ENCODE measurements at places on chromosomes 6 and 20.

DNA sequence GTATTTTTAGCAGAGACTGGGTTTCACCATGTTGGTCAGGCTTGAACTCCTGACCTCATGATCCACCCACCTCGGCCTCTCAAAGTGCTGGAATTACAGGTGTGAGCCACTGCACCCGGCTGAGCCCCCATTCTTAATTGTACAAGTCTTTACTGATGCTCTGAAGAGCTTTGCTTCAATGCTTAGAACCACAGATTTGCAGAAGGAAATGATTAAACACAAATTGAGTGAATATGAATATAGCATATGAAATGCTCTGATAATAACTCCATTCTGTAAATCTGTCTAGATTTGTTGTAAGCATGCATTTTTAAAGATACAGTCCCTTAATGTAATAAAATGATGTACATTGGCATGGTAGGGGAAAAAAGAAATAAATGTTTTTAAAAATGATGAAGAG, 4.3 kb upstream of the MCM3 start:
- no peak for DNase-seq

- no peak for DNase-seq
Measured at GRCh38 chr6:88512951-88513350, 346.8 kb upstream of the CNR1 start.

DNA sequence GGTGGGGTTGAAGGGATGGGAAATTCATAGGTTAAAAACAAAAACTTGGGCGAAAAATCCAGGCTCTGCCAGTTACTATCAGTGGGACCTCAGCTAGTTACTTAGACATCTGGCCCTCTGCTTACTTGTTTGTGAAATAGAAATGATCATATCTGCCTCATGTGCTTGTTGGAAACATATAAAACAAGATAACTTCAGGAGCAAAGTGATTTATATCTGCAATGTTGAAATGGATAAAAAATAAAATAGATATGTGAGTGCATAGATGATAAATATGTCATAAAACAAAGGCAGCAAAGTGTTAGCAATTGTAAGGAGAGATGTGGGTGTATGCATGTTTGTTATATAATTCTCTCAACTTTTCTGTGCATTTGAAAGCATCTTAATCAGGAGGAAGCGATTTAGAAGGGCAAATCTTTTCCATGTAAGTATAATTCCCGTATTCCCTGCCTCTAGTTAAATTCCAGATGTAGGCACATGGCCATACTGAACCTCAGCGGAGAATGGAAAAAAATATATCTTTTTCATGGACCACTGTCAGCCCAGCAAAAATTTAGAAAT, 579.0 kb upstream of the FLRT3 start:
- DNase-seq, result no peak

GRCh38 chr20:40925829-40926510, 102.7 kb upstream of the TOP1 start:
- no peak for DNase-seq

Data from fibroblast of skin of scalp (primary cell).